Cardiac muscle cell (in vitro differentiated cells and primary cell): ENCODE measurements at places on chromosomes 4 and X. TPM values are rescaled to one million over a fixed set of nuclear protein-coding genes. Genes with fewer than 3 reads are reported as not detected.

The CENPVL1 gene
- polyA plus RNA-seq = 1.2 and 1.6 TPM in 2 replicates

The CXCL11 gene
- not detected in 2 replicates for polyA plus RNA-seq

DNA sequence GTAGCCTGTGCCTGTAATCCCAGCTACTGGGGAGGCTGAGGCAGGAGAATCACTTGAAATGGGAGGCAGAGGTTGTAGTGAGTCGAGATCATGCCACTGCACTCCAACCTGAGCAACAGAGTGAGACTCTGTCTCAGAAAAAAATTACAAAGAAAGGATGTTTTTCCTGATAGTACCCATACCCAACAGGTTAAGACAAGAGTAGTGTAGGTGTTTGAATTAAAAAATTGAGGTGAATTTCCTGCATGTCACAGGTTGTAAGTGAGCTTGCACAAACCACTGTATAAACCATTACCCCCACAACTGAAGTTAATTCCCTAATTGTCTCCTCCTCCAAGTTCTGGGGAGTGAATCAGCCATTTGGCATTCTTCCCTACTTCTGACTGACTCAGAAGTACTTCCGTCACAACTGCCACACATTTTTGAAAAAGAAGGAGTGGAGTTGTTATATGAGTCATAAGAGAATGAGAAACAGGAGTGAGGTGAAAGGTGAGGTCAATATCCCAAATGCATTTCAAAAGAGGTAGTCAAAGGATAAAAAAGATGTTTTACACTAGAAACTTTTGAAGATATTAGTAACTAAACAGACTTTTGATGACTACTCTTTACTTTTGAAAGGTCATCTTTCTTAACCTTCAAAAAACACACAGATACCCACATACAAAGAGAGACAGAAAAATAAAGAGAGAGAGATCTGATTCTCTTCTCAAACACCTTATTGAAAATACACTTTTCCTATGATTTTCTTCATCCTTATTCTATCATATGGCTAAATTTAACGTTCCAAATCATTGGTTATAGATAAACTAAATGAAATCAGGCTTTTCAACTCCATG is 134.5 kb downstream of the BTC start:
- no peak for DNase-seq

- DNase-seq = no peak
Observed at GRCh38 chr4:156493858-156494257, 477.7 kb downstream of the PDGFC start.

The TCEAL3 gene
- polyA plus RNA-seq = 16.5 and 20.0 TPM in 2 replicates

DNA sequence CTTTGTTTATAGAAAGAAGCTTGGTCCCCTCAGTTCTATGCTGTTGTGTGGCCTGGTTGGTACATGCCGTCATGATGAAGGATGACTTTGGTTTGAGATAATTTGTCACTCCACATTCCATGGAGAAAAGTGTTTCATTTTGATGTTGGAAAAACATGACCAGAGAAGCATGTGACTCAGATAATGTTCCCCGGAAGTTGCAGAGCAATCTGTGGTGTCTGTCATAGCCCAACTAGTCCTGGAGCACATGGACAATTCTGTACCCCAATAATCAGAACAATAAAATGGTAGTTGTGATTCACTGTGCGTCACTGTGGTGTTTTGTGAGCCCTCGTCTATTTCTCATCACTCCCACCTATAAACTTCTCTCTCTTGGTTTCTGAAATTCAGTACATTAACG is 85.1 kb downstream of the PDK3 start:
- no peak for DNase-seq

The FGFRL1 gene
- polyA plus RNA-seq = 18.7 and 22.9 TPM in 2 replicates

GRCh38 chr4:110294165-110294564 is 95.8 kb upstream of the ELOVL6 start:
- DNase-seq = no peak

The VCX2 gene
- not detected in 2 replicates for polyA plus RNA-seq

- DNase-seq = no peak
Observed at GRCh38 chr4:146063143-146063542, 112.4 kb upstream of the LSM6 start.

The CSAG3 gene
- polyA plus RNA-seq = not detected in 2 replicates

The AMTN gene
- polyA plus RNA-seq = 0.53 TPM in 1 of 2 replicates, not detected in the other

DNA sequence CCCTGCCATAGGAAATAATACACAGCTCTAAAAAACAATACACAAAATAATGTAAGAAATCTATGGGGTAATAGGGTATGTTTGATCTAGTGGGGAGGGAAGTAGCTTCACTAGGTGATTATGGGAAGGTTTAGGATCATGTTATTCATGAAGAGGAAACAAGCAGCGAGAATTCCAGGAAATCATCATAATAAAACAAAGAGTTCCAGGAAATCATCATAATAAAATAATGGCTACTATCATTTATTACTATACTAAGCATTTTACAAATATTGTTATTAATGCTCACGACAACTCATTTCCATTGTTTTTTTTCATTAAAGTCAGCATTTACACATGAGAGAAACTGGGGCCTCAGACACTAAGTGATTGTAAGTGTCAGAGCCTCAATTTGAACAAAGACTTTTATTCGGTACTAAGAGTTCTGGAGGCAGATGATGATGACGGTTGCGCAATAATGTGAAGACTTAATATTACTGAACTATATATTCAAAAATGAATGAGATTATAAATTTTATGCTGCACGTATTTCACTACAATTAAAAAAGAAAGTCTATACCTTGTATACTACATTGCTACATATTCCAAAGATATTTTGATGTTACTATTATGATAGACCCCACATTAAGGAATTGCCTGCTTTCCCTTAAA is 12.2 kb upstream of the CXCL8 start:
- DNase-seq = no peak

The PPEF2 gene
- polyA plus RNA-seq = not detected in 2 replicates

DNA sequence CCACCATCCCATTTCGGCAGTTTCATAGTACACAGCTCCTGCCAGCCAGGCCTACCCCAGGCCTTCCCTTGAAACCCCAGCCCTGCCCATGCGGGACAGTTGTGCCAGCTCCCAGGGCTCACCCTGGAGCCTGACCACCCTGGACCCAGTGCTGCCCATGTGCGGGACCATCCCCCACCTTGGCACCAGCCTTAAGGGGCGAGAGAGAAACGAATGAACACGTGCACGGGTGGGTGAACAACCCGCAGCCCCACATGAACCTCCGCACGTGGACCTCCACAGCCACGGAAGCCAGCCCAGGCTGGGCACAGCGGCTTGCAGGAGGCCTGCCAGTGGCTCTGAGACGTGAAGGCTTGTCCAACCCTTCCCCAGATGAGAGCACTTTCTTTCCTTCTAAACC is 76.0 kb upstream of the MXD4 start:
- DNase-seq = no peak

DNA sequence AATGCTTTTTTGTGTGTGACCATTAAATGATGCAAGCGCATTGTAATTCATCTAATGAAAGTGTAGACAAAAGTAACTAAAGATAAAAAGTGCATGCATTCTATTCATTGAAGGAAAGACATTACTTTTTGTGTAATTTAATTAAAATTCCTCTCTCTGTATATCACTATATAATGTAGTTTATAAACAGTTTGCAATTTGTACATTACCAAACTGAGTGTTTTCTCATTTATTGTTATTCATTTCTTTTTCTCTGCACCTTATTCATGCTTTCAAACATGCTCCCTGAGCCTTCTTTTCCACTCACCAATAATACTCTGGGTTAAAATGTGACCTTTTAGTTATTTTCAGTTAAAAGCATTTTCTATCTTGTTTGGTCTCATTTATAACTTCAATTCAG is 713.7 kb upstream of the AADAT start:
- DNase-seq = no peak

GRCh38 chrX:10157543-10157942 is 768 bp downstream of the CLCN4 start:
- no peak for DNase-seq

DNA sequence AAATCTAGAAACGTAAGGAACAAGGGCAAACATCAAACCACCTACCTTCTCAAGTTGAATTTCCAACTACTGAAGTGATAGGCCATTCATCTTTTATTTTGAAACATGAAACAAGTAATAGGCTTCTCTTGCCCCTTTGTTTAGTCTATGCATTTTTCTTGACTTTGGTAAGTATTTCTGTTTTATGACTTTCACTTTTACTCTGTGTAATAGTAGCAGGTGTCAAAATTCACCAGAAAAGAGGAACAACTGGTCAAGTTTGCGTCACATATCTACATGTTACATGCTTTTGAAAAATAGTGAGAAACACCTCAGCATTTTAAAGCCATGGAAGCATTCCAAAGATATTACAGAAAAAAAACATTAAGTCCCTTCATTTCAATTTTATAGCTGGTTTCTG is 157.1 kb upstream of the FTHL17 start:
- no peak for DNase-seq

- peak; percentile 65 for DNase-seq
Observed at GRCh38 chr4:177119021-177119471, 190.6 kb upstream of the NEIL3 start.

DNA sequence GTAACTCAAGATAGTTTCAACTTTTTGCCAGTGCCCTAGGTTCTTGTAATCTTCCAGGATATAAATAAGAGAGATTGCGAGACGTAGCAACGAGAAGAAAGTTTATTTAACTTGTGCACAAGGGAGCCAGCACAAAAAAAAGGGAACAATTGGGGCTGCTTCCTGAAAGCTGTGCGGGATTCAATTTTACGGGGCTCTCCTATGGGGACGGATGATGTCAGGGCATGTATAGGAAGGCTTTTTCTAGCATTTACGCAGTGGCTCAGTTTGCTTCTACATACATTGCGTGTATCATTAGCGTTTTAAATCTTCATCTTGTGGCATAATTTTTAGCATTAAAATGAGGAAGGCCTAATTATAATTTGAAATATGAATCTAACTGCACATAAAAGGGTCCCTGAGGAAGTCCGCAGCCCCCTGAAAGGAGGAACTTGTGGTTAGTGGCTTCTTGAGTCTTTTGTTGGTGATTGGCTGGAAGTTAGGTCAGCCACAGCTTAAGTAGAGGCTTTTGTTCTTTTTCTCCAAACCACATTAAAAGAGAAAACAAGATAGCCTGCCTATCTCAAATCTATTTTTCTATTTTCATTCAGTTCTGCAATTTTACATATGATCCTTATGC is 668.2 kb upstream of the NDST4 start:
- no peak for DNase-seq

The MAGEC3 gene
- not detected in 2 replicates for polyA plus RNA-seq

- no peak for DNase-seq
Observed at GRCh38 chr4:184792334-184792733, 33.4 kb downstream of the ACSL1 start.

DNA sequence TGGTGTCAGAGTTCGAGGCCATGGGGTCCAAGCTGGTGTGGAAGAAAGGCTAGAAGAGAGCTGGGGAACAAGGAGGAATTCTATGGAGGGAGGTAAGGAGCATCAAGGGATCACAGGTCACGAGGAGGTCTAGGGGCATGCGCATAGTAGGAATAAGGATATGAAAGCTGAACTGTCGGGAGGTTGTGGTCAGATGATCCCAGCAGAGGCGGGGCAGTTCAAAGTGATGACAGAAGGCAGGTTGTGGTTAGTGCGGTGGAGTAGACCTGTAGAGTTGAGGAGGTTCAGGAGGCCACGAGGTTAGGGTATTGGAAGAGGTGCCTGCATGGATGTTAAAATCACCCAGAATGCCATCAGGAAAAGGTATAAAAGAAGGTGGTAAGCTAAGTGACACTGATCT is 156.3 kb downstream of the TMEM164 start:
- no peak for DNase-seq

The PHOX2B gene
- not detected in 2 replicates for polyA plus RNA-seq

DNA sequence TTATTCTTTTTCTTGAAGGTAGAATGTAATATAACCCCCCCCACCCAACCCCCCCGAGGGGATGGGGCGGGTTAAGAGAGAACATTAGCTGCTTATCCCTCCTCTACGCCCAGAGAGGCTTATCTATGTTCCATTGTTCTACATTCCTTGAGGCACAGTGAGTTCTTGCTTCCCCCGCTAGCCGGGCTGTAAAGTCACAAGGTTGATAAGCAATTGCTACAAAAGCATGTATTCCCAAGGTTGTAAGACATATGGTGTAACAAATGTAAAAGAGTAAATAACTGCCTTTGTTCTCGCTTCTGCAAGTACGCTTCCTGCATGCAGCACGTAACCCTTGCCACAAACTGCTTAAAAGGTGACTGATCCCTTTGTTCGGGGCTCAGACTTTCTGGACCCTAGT is 8.2 kb downstream of the DCAF8L2 start:
- DNase-seq = peak; percentile 19

DNA sequence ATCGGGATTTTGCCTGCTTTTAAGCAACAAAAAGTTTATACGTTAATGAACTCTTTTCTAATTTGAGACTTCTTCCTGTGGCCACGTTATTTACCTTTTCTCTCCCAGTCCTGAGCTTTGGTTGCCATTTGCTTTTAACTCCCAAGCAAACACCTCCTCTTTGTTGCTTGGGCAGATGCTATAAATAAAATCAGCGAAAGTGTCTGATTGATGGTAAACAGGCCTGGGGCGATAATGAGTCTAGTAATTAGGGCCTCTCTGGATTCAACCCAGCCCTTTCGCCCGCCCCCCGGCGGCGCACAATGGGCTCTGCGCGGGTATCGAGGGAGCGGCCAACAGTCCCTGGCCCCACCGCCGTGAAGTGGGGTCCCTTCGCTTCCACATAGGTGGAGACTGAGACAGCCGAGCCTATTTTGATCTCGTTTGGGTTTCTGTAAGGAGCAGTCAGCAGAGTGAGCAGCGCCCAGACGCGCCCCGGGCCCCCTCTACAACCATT is 790 bp downstream of the CLGN start:
- peak; percentile 3 for DNase-seq

DNA sequence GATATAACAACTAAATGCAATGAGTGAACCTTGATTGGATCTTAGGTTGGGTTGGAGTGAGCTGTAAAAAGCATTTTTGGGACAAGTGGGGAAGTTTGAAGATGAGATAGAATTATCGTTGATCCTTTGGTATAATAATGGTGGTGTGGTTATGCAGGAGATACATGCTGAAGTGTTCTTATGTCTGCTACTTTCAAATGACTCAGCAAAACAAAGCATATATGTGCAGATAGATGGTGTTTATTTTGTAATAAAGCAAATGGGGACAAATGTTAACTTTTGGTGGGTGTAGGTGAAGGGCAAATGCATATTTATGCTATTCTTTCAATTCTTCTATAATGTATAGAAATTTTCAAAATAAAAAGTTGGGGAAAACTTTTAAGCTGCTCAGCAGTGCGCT is 26.2 kb downstream of the RP2 start:
- DNase-seq = no peak

- DNase-seq = no peak
Observed at GRCh38 chr4:140257461-140258305, 103.7 kb upstream of the MAML3 start.

GRCh38 chr4:150237110-150237872 is 159.0 kb downstream of the DCLK2 start:
- peak; percentile 85 for DNase-seq
